BJ (cell line): ENCODE measurements at places on chromosomes 11 and 22.

DNA sequence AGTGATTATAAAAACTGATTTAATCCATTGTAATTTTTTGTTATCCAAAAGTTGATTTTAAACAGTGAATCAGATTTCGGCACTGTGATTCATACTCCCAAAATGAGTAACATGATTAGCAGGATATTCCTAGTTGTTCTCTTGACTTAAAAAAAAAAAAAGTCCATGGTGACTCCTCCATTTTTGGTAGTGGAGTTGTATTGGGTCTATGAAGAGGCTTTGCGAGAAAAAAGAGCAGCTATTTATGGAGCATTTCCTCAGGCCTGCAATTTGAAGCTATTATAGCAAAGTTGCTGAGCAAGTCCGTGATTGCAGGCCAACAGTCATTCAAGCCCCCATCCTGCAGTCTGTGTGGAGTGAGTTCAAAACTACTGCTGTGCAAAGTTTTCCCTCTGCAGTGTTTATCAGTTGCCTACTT lies 28.8 kb downstream of the YAP1 start:
- DNase-seq = peak; percentile 74

DNA sequence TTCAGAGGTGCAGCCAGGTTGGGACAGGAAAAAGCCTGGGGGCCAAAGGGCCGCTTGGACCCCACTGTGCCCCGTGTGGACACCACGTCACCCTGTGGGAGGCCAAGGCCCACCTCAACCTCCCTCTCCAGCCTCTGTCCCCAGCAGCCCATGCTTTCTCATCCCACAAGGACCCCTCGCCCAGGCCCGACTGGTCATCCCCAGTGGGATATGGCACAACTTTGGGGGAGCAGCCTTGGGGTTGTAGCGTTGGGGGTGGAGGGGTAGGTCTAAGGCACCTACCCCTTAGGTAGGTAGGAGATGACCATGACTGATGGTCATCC lies 44.0 kb downstream of the IGF2 start:
- no peak for DNase-seq

GRCh38 chr11:10441091-10441490 lies 14.0 kb upstream of the AMPD3 start:
- DNase-seq = no peak

- peak; percentile 79 for DNase-seq
Measured at GRCh38 chr22:38177926-38178604, 3.6 kb downstream of the PLA2G6 start.

DNA sequence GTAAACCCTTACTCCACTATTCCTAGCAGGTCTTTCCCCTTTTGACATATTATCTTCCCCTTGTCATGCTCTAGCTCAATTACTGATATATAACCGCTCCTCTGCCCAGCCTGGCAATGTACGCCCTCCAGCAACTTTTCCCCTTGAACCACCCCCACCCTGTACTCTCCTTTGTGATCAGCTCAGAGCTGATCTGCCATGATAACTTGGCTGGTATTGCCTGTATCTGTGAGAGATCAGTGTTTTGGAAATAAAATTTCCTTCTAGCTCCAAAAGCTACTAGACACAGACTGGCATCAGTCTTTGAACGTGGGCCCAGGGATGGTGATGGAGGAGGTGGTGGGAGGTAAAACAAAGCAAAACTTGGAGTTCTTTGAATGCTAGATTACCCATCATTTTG lies 42.9 kb downstream of the DIXDC1 start:
- DNase-seq = no peak
